ENCODE measurements at places on chromosomes 3 and 15.

- no peak for DNase-seq
Measured at GRCh38 chr3:62670351-62670750, 204.9 kb downstream of the CADPS start.

DNA sequence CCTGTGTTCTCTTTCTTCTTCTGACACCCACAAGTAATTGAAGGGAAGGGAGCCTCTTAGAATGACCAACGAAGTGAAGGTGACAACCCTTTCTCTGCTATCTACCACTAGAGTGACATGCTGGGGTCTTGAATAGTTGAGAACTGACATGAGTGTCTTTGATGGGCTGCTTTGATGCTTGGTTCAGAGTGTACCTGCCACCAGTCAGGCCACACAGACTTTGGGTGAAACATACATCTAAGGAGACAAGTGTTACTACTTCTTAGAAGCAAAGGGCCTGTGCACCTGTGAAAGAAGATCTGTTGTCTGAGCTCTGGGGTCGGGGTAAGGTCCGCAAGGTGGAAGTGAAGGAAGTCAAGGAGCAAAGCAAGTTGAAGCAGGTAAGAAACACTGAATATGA lies 1040.7 kb upstream of the CFAP20DC start:
- DNase-seq, result no peak

DNA sequence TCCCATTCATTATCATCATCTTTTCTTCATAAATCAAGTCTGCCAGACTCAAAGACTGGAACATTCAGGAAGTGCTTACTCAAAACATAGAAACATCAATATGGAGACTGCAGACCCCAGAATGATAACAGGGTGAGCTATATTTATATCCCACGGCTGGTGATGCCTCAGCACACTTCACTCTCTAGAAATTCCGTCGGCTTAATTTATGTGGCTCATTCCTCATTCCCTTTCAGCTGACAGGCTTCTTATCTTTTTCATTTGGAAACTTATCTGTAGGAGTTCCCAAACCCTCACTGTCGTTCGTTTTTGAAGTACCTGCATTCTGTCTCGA lies 45.5 kb downstream of the RFTN1 start:
- no peak for DNase-seq

GRCh38 chr3:141092663-141093062 lies 41.5 kb downstream of the SPSB4 start:
- DNase-seq, result no peak

- no peak for DNase-seq
Measured at GRCh38 chr15:78244101-78244500, 9.7 kb upstream of the ACSBG1 start.

GRCh38 chr15:66126031-66126441 lies 127.5 kb downstream of the MEGF11 start:
- no peak for DNase-seq

DNA sequence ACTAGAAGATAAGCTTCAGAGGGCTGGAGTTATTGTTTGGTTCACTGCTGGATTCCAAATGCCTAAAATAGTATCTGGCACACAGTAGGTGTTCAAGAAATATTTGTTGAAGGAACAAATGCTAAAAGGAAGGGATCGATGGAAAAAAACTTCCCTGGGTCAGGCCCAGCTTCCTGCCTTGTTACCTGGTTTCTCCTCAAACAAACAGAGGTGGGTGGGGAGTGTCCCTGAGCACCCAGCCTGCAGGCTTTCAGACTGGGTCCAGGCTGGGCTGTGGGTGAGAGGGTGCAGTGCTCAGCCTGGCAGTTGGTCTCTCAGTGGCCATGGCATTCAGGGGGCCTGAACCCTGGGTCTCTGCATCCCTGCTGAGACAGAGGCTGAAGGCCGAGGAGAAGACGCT lies 14.4 kb upstream of the STRA6 start:
- DNase-seq, result no peak

DNA sequence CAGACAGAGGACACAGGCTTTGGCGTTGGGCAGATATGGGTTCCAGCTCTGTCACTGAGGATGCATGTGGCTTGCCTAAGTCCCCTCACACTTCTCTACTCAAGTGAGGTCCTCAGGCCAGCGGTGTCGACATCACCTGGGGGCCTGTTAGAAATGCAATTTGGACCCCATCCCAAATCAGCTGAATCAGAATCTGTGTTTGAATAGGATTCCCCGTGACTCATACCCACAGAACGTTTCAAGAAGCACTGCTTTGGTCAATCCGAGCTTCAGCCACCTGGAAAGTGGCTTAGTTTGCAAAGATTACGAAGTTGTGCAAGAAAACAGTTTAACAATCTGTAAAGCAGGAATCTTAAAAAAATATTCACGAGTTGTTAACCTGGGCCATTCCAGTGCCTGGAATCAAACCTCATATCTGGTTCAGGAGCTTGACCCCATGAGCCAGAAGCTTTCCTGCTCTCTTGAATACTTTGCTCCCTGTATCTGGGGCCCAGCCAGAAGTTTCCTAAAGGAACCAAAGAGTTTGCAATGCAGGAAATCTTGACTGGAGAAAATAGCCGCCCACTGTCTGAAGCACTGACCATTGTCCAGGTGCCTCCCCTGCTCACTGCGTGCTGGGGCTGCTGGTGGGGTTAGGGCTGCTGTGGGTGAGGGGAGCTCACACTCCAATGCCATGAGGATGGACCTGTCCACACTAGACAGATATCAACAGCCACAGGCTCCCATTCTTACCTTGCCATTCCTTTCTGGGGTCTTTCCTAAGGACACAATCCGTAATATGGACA lies 208.5 kb upstream of the LINGO1 start:
- DNase-seq, result no peak

DNA sequence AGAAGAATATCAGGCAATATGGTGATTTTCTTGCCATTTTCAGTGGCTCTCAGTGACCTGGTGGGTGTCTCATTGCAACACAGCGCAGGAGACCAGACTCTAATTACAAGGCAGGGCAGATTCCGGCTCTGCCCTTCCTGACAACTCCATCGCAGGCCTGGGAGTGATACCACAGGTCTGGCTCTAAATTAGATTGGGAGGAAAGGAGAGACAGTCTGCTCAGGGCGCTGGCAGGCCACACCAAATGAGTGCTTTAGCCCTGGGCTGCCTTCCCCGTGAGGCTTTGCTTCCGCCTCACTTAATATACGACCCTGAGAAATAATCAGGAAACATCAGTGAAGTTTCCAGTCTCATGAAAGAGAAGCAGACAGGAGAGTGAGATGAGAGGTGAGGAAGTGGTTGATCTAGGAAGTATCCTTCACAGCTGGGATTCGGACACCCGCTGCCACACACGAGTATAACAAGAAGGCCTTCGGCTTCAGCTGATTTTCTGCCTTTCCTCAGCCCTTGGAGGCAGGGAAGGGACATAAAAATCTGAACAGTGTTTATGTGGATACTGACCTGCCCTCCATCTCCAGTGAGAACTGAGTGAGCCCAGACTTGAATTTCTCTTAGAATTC lies 73.7 kb upstream of the PROK2 start:
- no peak for DNase-seq

DNA sequence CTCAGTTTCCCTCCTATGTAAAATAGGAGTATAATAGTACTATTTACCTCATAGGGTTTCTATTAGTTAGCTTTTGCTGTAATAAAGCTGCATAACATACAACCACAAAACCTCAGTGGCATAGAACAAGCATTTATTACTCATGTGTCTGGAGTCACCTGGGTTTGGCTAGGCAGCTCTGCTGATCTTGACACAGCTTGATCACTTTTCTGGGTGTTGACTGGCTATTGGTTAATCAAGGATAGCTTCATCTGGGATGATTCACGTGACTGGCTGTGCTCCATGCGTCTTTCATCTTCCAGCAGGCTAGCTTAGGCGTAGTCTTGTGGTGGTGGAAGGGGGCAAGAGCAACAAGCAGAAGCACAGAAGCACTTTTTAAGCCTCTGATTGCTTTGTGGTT lies 112.6 kb downstream of the SQOR start:
- DNase-seq, result no peak

- no peak for DNase-seq
Measured at GRCh38 chr3:62371720-62372591, 1.4 kb downstream of the FEZF2 start.

GRCh38 chr3:58047826-58048225 lies 39.6 kb downstream of the FLNB start:
- no peak for DNase-seq

- no peak for DNase-seq
Measured at GRCh38 chr3:114680299-114680698, 386.5 kb downstream of the TIGIT start.

DNA sequence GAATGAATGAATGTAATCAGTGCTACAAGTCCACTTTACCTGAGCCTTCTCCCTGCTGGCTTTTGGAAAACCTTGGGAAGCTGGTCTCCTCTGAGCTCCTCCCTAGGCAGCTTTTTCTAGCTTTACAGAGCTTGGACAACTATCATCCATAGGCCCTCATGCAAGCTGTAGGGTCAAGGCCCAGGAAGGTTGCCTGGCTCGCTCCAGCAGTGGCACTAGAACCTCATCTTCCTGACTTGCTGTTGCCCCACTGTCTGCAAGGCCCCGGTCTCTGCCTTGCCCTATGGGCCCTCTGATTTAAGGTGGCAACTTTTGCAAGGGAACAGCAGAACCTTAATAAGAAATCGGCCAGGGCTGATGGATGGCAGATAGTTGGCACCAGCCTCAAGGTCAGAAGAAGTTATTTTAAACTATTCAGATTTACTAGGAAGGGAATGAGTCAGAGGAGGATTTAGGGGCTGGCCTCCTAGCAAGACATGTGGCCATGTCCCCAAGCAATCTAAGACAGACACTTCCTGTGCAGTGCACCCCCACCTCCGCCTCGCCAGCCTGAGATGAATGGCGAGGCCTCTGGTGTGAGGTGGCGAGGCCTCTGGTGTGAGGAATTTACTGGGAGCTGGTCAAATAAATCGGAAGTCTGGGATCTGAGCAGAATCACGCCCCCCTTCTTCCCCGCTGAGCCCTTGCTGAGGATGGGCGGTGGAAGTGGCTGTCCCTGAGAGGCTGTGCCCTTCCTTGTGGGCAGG lies 180.8 kb downstream of the MEGF11 start:
- DNase-seq, result no peak

DNA sequence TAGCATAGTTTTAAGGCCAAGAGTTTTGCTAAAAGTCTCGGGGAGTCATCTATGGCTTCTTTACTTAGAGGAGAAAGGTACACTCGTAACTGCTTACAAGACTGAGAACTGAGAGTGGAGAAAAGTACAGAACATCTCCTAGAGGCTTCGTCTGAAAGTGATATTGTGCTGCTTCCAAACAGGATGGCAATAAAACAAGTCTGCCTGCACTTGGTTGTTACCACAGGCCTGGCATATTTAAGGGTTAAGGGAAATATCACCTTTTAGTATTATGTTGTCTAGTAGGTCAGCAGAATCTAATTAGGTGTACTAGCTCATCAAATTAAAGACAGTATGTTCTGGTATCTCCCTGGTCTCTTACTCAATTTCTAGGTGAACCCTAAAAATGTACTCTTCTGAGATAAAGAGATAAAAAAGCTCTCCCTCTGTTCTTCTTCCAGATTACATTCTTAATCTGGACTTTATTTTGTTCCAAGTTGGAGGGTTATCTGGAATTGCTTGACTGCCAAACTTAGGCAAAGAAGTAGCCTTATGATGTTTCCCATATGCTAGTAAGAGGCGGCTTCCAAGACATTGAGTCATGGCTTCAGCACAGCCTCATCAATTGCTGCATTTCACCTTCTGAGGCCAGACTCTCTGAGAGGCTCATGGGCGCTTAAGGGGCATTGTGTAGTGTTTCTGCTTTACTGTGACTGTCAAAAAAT lies 181.3 kb downstream of the LSAMP start:
- DNase-seq, result no peak

GRCh38 chr3:109685084-109686079 lies 348.0 kb upstream of the DPPA4 start:
- DNase-seq, result no peak

DNA sequence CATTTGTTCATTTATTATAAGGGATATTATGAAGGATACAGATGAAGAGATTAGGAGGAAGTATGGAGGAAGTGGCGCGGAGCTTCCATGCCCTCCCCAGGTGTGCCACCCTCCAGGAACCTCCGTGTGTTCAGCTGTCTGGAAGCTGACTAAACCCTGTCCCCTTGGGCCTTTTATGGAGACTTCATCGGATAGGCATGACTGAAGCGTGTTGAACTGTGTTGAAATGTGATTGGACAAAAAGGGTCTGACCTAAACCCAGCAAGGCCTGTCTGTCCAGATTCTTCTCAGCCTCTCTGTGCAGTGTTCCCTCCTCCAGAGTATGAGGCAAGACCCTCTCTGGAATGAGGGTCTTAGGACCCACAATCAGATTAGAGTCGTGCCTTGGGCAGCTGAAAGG lies 31.7 kb downstream of the HACD3 start:
- DNase-seq, result no peak

DNA sequence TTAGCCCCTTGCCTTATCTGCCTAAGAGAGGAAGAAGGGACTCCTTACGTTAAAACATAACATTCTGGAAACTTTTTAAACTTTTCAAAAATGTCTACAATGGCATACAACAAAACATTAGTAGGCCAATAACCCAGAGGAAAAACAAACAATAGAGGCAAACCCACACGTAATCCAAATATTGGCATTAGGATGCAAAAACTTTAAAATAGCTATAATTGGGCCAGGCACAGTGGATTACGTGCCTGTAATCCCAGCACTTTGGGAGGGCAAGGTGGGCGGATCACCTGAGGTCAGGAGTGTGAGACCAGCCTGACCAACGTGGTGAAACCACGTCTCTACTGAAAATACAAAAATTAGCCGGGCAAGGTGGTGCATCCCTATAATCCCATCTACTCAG lies 134.9 kb downstream of the AQP9 start:
- no peak for DNase-seq

DNA sequence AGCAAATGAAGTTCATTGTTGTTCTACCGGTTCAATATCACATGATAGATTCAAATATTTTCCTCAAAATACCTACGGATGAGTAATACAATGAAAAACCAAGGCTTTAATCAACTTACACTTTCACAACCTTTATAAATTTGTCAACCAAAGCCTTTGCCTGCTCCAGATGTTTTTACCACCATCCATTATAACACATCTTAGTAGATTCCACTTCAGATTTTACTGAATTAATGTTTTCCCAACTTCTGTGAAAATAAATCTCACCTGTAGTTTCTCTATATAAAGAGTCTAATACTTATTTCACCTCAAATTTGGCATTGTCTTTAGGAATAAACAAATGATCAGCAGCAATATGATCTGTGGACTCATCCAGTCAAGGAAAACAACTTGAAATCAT lies 131.1 kb downstream of the ZNF280D start:
- no peak for DNase-seq

- no peak for DNase-seq
Measured at GRCh38 chr3:66153481-66154443, 67.0 kb upstream of the SLC25A26 start.

- no peak for DNase-seq
Measured at GRCh38 chr3:29247088-29247745, 33.7 kb upstream of the RBMS3 start.
